Activated CD4-positive, alpha-beta T cell treated with anti-CD3 and anti-CD28 coated beads, Interleukin-2, amount 50 U/mL, for 4 hours (primary cell): ENCODE measurements at places on chromosomes 13 and 19.

DNA sequence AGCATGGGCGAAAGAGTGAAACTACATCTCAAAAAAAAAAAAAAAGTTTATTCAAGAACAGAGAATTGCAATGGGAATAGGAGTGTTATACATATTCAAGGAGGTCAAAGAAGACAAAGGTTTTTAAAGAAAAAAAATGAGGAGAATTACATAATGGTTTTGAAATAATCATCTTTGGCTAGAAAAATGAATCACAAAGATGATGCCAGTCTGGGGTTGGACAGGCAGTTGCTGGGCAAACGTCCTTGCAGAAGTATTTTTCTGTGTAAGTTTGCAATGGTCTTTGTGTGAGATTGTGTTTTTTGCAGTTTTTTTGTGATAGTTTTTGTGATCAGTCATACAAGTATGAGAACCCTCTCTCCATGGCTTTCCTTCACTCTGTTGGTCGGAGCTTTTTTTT is 23.7 kb downstream of the LYPD3 start:
- DNase-seq = no peak

DNA sequence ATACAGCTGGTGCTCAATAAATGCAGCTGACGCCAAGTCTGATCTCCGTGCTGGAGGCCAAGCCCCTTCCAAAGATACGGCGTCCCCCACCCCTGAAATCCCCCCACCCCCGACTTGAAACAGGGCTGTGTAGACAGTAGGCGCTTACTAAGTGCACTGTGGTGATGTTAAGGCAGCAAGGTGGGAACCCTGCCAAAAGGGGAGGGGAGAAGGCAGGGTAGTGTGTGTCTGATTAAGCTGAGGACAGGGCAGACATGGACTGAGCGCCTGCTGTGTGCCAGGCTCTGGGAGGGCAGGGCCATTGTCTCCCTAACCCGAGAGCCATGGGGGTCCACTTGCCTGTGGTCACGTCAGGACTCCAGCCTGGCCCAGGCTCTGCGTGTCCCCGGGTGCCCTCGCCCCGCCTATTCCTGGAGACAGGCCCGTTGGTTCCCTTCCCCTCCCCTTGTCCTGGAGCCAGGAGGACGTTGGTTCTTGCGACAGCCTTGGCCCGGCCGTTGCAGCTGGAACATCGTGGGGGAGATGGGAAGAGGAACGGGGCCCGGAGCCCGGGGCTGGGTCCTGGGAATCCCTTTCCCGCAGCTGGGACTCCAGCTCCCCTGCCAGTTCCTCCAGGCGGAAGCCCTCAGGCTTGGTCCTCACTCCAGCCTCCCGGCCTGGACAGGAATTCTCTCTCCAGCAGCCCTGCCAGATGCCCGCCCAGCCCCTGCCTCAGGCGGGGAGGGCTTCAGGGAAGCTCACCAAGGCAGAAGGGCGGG is 1.7 kb upstream of the ELANE start:
- no peak for DNase-seq

- no peak for DNase-seq
Measured at GRCh38 chr19:51891193-51891747, 3.5 kb upstream of the ZNF577 start.

DNA sequence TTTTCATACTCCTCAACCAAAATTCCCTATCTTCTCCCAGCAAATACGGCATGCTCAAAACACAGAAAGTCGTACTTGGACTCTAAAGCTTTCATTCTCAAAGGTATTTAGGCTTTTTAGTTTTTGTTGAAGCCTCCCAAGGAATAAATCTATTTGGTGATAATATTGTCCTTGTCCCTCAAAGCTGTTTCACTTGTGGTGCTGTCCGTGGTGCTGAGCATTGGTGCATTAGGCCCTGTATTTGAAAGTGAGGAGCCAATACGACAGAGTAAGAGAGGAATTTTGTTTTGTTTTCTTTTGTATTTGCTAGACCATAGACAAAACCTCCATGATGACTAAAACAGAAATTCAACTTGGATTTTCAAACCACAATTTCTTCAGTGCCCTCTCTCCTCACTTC is 3.2 kb upstream of the LGALS13 start:
- DNase-seq = no peak

- DNase-seq = no peak
Measured at GRCh38 chr13:100852146-100852545, 177.6 kb upstream of the TMTC4 start.

DNA sequence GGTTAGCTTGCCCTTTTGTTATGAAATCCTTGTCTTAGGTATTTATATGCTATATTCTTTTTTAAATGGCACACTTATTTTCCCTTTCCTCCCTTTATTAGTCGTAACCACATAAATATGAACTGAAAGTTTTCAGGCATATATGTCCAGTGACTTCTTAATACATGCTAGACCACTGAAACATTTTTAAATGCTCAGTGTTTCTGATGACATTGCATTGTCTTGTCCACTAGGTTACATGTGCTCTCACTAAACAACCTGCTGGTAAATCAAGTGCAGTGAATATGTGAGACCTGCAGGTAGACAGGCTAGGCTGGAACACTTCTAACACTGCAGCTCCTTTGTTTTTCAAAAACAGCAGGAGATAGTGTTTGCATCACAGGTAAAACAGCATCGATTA is 332.6 kb upstream of the DACH1 start:
- no peak for DNase-seq

DNA sequence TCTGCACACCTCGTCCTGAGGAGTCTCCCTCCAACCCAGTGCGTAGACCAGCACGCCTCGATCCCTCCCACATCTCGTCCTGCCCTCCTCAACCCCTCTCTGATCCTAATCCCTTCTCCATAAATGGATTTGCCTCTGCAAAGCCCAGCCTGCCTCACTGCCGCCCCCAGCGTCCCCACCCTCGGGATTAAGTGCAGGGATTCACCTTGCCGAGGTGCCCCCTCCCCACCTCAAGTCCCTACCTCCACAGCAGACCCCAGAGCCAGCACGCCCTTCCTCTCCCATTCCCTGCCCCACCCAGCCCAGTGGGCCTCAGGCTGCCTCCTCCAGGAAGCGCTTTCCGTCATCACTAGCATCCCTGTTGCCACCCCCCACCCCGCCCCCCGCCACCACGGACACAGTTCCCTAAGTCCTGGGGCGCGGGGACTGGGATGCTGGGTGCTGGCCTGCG is 4.0 kb downstream of the KLF16 start:
- DNase-seq = no peak

DNA sequence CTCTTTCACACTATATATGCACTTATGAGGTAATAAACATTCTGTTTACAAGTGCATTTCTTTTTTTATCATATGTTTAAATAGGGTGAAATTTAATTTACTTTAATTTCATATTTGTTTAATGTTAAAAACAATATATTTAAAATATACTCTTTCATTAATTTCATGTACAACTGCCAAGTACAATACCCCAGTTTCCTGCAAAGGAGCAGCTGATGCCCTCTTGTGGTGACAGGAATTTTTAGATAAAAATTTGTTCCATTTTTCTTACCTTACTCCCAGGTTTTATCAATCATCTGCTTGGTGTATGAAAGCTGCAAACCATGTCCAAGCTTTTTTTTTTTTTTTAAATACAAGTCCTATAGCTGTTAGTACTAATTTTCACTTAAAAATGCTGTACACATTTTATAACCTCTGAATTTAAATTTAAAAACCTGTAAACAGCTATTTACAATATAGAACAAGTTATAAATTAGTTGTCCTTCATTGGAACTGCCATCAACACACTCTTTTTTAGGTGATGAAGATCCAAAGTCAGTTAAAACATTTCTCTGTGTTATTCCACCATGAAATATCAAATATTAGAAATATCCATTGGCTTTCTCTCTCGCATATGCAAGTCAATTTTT is 4.9 kb downstream of the PCDH20 start:
- no peak for DNase-seq

DNA sequence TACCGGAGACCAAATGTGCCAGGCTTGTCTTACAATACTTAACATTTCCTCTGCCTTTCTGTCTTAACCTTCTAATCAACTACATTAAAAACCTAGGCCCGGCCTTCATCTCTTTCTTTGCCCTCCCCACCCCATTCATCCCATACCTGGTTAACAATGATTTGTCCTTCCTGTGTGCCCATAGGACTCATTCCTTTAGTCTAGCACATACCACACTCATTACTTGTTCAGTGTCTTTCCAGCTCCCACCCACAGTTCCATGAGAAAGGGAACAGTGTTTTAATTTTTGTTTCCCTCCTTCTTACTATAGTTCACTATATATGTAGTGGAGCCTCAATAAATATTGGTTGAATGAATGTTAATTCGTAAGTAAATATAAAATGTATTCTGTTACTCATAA is 2.4 kb downstream of the CLN5 start:
- DNase-seq = no peak

- no peak for DNase-seq
Measured at GRCh38 chr19:39595950-39596349, 6.4 kb upstream of the LGALS13 start.

DNA sequence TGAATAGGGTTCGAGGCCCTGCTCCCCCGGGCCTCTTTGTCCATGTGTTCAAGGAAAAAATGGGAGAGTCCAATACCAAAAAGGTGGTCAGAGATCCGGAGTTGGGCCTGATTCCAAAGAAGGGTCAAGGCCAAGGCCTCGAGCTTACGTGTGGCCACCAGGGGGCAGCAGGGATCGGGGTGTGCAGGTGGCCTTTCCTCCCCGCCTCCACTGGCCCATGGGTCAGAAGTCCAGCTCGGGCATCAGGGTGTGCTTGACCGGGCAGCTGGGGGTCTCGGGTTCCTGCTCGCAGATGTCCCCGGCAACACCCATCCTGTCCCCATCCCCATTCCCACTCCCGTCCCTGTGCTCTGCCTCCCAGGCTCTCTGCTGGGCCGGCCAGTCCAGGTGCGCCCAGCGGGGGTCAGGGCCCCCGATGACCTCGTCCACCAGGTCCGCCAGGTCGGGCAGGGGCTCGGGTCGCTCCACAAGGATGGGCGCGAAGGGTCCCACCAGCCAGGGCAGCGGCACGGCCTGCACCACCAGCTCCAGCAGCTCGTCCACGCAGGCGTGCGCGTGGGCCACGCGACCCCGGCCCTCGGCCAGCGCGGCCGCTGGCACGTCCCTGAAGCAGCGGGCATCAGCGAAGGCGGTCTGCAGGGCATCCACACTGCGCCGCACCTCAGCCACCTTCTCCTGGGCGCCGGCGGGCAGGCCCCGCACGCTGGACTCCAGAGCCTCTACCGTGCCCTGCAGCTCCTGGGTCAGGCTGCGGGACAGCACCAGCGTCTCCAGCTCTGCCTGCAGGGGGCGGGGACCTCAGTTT is 5.2 kb upstream of the PLIN4 start:
- DNase-seq = no peak

DNA sequence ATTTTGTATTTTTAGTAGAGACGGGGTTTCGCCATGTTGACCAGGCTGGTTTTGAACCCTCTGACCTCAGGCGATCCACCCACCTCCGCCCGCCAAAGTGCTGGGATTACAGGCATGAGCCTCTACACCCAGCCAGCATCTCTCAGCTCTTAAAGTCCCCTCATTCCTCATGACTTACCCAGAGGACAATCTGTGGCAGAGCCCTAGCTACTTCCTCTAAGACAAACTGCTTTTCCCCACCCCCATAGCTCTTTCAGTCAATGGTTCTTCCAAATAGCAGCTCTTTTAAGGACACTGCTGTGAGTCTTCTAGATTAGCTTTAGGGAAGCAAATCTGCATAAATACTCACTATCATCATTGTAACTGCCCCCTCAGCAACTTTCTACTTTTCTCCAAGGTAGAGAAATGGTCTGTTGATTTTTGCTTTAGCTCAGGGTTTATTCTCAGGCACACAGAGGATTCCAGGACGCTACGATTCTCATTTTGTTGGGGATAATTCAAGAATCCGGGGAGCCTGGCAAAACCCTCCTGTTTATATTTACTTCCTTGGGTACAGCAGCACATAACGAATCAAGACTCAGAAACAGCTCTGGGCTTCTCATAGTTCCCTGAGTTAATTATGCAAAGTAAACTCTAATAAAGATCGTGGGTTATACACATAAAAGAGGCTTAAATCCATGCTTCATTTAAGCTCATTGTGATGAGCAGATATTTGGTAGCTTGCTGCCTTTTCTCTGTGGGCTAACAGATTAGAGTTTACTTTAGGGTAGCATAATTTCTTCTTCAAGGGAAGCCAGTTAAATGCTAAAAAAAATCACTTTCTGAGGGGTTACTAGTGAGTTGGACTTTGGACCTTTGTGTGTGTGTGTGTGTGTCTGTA is 357.4 kb downstream of the TDRD3 start:
- no peak for DNase-seq

DNA sequence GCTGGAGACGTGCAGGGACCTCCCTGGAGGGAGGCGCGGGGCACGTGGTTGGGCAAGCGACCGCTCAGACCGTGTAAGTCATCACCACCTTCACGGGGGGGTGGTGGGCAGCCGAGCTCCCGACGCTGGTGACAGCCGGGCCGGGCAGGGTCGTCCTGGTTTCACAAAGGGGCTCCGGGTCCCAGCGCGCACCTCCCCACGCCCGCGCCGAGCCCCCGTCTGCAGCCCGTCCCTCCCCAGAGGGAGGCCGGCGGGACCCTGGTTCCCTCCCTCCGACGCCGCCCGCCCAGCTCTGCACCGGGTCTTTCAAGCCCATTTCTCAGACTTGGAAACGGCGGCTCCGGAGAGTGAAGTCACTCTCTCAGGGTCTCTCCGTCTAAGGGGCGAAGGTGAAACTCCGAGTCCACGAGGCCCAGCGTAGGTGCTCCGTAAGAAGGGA is 729 bp upstream of the ARID3A start:
- no peak for DNase-seq

DNA sequence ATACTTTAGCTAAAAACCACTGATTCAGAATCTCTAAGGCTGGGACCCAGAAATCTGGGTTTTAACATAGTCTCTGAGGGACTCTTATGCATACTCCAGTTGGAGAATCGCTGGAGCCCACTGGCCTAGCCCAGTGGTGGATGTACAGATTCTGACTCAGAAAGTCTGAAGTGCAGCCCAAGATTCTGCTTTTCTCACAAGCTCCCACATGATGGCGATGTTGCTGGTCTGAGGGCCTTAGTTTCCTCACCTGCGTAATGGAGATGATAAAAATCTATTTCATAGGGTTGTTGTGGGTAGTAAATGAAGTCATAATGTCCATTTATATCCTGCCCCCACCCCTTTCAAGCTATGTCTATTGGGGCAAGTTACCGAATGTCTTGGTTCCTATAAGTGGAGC is 7.7 kb upstream of the CDADC1 start:
- peak; percentile 37 for DNase-seq

GRCh38 chr19:18436671-18437490 is 1.1 kb downstream of the ISYNA1 start:
- DNase-seq = peak; percentile 55

DNA sequence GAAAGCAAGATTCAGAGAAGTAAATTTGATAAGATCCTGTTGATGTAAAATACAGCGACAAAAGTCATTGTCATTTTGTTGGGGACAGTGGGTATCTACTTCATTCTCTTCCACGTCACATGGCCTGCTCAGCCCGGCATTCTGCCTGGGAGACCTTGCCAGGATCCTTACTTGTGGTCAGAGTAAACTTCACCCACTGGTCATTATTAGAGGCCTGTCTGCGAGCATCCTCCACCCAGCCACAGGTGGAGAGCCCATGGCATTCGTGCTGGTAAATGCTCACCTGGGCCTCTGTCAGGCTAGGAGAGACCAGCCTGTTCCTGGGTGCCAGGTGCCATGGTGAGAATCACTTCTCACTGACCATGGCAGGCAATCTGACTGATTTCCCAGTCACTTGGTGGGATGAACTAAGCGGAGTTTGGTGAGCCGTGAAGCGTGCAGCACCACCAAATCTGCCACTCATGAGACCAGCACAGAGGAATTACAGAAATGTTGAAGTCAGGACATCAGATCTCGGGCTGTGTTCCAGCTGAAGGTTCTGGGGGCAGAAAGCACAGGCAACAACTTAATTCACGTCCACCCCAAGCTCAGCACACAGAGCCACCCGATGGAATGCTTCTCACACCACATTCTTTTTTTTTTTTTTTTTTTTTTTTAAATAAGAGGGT is 107.0 kb downstream of the SIPA1L3 start:
- DNase-seq = no peak

GRCh38 chr19:6030214-6030507 is 52.2 kb upstream of the RANBP3 start:
- DNase-seq = no peak
